ENCODE measurements at places on chromosomes 3 and 15.

DNA sequence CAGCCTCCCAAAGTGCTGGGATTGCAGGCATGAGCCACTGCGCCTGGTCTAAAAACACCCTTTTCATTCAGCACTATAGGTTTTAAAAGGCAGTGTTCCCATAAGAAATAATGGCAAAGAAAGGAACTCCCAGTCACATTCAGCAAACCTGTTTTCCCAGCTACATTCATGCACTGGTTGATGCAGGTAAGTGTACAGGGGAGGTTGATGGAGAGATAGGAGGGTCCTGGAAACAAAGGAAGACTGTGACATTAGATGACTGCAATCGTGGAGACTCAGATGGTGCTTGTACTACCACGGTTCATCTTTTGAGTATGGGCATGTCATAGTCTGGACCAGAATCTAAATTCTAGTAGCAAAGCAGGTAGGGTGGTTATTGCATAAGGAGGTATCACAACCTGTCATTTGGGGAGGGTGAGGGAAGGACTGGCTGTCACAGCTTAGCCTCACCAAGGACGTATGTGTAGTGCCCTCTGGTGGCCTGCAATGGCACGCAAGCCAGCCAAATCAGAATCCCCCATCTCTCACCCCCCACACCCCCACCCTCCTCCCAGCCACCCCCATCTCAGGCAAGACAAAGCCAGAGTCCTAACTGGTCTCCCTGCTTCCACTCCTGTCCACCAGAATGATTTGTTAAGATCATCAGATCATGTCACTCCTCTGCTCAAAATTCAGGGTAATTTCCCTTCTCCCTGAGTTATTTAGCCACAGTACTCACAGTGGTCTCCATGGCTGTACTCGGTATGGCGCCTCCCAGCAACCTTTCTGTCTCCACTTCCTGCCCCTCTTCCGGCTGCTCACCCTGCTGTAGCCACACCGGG lies 28.8 kb upstream of the UBL7 start:
- DNase-seq, result peak; percentile 36

DNA sequence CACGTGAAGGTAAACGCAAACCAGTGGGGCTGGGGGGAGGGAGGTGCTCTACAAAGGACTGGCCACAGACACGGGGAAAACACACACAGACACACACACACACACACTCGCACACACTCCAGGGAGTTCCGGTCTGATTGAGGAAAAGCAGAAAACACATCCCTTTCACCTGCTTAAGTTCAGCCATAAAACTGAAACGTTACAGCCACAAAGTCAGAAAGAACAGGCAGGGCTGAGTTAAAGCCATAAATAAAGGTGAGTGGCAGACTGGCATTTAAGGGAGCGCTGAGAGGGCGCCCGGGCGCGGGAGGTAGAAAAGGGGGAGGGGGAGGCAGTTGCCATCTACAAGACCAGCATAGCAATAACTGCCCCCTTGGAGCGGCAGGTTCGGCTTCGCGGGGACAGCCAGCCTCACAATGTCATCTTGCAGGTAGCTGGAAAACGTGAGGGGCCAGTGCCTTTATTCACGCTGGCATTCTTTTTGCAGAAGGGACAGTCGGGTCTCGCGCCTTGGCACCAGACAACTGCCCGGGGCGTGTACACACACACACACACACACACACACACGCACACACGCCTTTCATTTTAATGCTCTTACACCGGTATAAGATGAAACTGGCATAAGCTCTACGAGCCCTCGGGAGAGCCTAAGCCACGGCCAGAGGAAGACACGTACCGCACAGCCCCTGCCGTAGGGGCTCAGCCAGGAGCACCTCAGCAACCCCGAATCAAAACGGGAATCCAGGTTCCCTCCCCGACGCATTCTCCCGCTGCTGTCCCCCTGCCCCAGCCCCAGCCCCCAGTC lies 866 bp downstream of the TNIK start:
- peak; percentile 46 for DNase-seq

GRCh38 chr3:62015111-62015510 lies 358.2 kb downstream of the FEZF2 start:
- no peak for DNase-seq

- DNase-seq, result peak; percentile 52
Measured at GRCh38 chr3:61682671-61683548, 121.5 kb downstream of the PTPRG start.

- DNase-seq, result no peak
Measured at GRCh38 chr3:20104167-20104661, 64.0 kb downstream of the KAT2B start.

GRCh38 chr3:71521940-71522876 lies 61.3 kb downstream of the FOXP1 start:
- DNase-seq, result no peak

- DNase-seq, result no peak
Measured at GRCh38 chr3:49705390-49705960, 14.0 kb downstream of the AMIGO3 start.

DNA sequence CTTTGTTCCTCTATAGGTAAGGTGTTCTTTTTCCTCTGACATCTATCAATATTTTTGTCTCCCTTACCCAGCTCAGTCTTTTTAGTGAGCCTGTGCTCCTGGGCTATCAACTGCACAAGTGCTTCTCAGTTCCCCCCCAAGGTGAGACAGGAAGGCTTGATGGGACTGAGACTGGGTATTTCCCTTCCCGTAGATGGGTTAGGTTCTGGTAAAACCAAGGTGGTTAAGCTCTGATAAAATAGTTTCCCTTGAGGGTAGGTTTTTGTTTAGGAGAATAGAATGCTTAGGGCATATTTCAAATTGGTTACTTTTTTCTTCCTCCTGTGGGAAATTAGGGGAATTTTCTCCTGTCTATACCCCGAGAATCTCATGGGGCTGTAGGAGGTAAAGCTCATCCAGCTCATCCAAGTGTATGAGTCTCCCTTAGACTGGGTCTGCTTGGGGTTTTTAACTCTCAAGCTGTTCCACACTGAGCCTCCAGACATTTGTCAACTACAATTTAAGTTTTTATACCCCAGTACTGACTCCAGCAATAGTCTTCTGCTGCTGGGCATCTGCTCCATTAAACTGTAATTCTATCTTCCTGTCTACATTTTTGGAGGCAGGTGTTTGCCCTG lies 44.9 kb downstream of the OXSR1 start:
- DNase-seq, result no peak

DNA sequence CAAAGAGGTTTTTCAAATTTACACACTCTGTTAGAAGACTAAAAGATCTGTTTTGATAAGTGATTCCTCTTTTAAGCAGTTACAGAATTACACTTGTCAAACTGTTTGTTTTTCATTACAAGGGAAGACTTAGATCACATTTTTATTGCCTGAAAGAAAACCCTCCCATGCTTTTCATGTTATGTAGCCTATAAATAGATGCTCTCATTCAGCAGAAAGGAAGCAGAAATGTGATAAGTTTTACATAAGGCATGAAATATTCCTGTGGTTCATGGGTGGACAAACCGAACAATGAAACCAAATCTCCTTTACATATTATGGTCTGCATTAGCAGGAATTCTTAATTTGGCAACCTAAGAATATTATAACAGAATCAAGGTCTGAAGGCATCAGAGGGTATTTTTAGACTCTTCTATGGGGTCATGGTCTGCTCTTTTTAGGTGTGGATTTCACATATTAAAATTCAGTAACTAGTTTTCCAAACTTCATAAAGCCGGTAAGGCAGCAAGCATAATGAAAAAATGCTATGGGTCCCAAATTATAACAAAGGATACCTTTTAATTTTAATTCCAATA lies 37.3 kb upstream of the FXR1 start:
- DNase-seq, result no peak

GRCh38 chr15:96171853-96172296 lies 158.6 kb upstream of the NR2F2 start:
- DNase-seq, result peak; percentile 27

DNA sequence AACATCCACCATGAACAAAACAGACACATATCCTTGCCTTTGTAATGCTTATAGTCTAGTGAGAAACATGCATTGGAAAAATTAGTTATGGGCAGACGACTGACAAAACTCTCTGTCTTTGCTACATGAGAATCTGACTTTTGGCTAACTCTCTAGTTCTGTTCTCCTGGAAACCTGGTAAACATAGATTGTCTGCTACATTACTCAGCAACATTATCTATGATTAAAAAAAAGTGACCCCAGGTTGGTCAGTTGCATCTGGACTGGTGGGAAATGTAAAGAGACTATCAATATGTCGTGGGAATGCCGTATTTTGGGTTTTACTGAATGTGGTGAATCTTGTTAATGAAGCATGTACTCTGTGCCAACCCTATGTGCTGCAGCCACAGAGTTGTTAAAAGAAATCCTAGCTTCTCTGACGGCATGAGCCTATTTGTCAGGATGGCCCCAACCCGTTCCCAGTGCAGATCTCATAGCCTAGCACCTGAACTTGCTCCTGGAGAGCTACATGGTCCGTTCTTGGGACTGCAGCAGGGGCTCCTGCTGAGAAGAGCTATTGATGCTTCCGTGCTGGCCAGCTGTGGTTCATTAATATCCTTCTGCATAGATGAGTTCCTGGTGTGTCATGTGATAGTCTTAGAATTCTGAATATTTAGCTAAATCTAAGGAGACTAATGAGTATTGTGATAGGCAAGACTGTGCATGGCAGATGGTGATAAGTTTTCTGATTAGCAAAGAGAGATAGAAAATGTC lies 311.7 kb upstream of the ZNF717 start:
- peak; percentile 31 for DNase-seq

DNA sequence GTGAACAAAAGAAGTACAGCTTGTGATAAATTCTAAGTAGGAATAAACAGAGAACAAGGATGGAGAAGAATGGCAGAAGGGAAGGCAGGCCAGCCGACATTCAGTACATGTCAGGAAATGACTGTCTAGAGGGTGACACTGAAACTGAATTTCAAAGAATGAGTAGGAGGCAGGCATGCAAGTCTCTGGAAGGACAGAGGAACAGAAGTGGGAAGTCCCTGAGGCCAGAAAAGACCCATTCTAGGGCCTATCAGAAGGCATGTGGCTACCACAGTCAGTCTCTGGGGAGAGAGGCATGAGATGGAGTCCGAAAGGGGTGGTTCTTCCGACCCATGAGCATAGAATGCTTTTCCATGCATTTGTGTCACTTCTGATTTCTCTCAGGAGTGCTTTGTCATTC lies 243.5 kb upstream of the UBE2E2 start:
- DNase-seq, result no peak

- DNase-seq, result no peak
Measured at GRCh38 chr3:134407239-134407625, 33.0 kb upstream of the AMOTL2 start.

DNA sequence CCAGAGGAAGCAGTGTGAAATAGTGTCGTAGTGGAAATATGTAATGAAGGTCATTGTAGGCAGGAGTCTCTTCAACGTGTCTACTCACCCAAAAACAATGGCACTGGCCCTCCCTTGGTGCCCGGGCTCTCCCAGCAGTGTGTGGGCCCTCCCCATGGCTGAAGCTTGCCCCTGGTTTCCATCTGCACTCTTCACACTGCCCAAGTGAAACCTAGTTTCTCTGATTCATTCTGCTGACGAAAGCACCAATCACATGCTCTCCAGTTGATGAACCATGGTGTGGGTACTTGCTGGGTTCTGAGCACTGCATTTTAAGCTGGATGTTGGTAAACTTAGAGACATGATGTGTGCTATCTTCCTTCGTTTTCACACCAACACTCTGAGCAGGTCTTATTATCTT lies 61.0 kb upstream of the AGBL1 start:
- DNase-seq, result no peak

GRCh38 chr15:68797599-68798345 lies 22.9 kb downstream of the ANP32A start:
- no peak for DNase-seq

- DNase-seq, result no peak
Measured at GRCh38 chr15:59176653-59177316, 29.9 kb upstream of the LDHAL6B start.

GRCh38 chr15:81945014-81945615 lies 100.7 kb downstream of the MEX3B start:
- DNase-seq, result no peak

- no peak for DNase-seq
Measured at GRCh38 chr3:79339846-79340245, 428.0 kb downstream of the ROBO1 start.

DNA sequence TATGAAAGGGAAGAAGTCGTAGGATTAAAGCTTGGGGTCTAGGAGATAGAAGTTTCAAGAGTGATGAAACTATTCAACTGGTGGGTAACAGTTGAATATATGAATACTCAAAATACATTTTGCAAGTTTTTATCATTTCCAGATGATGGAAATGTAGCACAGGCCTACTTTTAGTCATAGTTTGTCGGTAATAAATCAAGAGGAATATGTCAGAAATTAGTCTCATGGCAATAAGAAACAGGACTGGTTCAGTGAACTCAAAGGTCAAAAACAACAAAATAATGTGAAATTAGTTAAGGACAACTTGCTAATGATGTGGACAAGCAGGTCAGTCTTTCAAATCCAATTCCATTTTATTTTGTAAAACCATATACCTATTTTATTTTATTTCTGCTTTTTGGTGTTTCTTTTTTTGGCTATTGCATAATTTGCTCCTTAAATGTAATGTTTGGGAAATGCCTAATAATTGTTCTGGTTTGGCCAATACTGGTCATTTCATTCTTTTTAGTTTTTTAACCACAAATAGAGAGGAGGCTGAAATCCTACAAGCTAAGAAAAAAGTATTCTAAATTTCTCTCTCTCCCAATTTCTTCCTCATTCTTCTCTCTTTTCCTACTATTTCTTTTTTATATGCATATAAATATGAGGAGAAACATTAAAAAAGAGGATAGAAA lies 195.2 kb upstream of the ARHGEF26 start:
- no peak for DNase-seq

DNA sequence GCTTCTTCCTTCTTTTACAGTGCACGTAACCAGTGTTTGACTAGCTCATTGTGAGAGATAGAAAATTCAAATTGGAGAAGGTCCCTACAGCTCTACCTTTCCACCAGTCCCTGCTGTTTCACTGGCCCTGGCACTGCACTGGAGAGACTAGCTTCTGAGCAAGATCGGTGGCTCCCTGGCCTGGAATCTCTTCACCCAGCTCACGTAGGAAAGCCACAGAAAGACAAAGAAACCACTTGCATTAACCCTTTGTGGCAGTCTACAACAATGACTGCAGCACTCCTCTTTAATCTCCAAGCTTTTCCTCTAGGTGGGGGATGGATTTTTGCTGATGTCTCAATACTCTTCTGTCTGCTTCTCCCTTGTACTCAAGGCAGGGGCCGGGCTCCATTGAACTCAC lies 155.9 kb downstream of the PEX5L start:
- no peak for DNase-seq

DNA sequence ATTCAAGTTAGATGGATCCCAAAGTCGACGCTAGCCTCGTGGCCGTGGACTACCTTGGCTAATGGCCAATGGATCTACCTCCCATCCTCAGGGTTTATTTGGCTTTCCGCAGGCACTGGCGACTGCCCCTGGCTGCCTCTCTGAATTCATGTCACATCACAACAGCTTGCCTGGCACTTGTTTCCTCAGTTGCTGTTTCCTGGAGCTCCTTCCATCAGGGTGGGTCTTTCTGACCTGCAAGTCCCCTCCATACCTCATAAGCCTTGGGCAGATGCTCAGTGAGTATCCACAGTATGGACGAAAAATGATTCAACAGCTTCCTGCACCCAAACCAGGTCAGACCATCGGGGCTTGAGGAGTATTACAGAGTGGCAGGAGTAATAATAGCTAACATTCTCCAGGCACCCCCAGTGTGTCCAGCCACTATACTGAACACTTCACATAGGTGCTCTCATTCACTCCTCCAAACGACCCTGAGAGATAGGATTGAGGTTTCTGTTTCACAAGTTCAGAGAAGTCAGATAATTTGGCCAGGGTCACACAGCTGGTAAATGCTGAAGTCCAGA lies 311.5 kb downstream of the TLE3 start:
- DNase-seq, result no peak

- no peak for DNase-seq
Measured at GRCh38 chr15:88272421-88272820, 15.9 kb upstream of the NTRK3 start.

GRCh38 chr15:41133454-41133853 lies 17.4 kb upstream of the INO80 start:
- no peak for DNase-seq

All from astrocyte of the spinal cord (primary cell).